CD4-positive, alpha-beta T cell treated with Interleukin-15 for 1 hour (primary cell): ENCODE measurements at places on chromosomes 1 and 21.

GRCh38 chr1:204975568-204976235, 67.3 kb upstream of the CNTN2 start:
- DNase-seq, result no peak

- DNase-seq, result no peak
Measured at GRCh38 chr1:7584643-7585042, 186.5 kb upstream of the VAMP3 start.

- DNase-seq, result no peak
Measured at GRCh38 chr21:43626390-43626789, 32.9 kb downstream of the HSF2BP start.

- DNase-seq, result no peak
Measured at GRCh38 chr21:36909901-36910561, 56.4 kb downstream of the HLCS start.

- peak; percentile 20 for DNase-seq
Measured at GRCh38 chr1:34858901-34859445, 576 bp downstream of the SMIM12 start.

DNA sequence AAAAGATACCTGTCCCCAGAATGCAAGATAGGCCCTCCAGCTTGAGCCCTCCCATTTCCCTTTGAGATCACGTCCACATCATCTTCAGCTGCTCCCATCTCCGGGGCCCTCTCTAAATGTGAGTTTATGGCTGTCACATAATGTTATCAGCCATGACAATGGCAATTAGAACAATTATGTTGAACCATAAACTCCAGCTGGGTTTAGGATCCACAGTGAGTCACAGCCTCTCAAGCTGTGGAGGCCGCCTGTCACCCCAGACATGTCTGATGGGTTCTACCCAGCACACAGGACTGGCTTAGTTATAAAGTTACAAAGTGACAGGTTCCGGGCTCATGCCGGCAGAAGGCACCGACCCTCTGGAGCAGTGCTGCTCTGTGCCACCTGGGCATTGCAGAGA, 597.3 kb downstream of the PTPRU start:
- DNase-seq, result no peak
